Stimulated activated CD4-positive, alpha-beta T cell treated with anti-CD3 and anti-CD28 coated beads, Interleukin-2, amount 100 ng/mL, for 4 hours (primary cell): ENCODE measurements at places on chromosomes 4 and X.

DNA sequence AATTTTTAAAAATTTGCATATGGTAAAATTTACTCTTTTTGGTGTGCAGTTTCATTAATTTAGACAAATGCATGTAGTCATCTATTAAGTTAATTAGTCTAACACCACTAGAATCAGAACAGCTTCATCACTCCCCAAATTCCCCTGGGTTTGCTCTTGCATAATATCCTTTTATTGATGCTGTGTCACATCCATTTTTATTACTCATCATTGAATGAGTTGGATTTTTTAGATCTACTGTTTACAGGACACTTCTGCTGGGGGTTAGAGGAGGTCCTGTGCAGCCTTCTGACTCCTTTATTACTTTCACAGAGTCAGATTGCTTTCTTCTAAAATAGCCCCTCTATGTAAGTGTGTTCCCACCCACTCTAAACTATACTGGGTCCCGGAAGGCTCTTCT is 65.9 kb downstream of the MTHFD2L start:
- DNase-seq, result no peak

GRCh38 chr4:140659943-140660700 is 91.4 kb upstream of the UCP1 start:
- DNase-seq, result no peak

DNA sequence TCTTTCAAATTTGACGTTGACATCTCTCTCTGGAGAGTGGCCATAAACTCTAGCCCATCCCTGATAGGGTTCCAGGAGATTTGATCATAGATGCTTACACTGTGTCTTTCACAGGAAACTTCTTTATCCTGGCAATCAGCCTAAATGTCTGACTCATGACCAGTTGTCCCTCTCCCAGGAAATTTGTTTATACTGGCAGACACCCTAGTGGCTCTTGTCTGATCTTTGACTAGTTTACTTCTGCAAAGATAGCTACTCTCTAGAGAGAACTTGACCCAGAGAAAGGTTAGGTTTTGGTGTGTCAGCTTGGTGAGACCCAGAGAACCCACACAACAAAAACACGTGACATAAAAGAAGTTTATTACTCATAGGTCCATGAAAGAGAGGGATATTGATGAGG is 509.8 kb downstream of the CENPC start:
- no peak for DNase-seq

- no peak for DNase-seq
Observed at GRCh38 chrX:109281483-109282275, 200.2 kb downstream of the GUCY2F start.

- no peak for DNase-seq
Observed at GRCh38 chr4:165927815-165928214, 54.8 kb downstream of the TLL1 start.

DNA sequence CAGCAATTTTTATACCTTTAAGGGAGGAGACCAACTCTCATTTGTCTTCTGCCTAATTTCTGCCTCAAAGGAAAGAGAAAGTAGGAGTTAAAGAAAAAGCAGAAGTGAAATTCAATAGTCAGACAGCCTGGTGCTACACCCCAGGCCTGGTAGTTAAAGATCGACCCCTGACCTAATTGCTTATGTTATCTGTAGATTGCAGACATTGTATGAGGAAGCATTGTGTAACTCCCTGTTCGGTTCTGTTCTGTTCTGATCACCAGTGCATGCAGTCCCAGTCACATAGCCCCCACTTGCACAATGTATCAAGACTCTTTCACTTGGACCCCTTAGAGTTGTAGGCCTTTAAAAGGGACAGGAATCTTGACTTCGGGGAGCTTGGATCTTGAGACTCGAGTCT is 335.9 kb upstream of the AR start:
- DNase-seq, result no peak

GRCh38 chr4:100246697-100247096 is 56.4 kb upstream of the DDIT4L start:
- DNase-seq, result no peak

DNA sequence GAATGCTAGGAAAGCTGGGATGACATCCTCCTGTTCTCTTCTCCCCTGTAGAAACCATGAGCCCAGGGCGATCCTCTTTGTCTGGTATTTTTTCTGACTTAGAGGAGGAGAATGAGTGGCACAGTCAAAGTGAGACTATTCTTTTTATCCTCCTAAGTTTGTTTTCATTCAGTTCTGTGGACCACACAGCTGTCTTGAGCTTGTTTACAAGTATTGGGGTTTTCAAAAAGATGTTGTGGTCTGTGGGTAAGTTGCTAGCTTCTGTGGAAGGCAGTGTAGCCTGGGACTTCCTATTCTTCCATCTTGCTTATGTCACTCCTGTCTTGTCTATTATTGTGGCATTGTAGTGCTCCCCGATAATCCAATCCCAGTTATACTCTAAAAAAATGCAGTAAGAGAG is 223.0 kb downstream of the PAPSS1 start:
- DNase-seq, result no peak

DNA sequence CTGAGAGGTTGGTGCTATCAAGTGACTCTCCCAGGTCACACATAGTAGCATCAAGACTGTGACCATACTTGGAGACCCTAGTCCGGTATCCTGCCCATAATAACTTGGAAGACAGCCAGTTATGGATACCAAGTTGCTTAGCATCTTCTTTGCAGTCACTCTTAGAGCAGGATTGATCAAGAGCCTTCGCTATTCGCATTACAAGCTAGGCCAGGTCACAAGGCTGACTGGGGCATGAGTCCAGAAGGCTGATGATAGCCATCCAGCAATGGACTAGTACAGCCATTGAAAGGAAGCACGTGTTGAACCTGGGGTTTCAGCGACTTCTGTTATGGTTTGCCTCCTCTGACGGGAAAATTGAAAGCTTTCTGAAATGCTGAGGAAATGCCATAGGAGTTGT is 157.6 kb downstream of the POLA1 start:
- no peak for DNase-seq

DNA sequence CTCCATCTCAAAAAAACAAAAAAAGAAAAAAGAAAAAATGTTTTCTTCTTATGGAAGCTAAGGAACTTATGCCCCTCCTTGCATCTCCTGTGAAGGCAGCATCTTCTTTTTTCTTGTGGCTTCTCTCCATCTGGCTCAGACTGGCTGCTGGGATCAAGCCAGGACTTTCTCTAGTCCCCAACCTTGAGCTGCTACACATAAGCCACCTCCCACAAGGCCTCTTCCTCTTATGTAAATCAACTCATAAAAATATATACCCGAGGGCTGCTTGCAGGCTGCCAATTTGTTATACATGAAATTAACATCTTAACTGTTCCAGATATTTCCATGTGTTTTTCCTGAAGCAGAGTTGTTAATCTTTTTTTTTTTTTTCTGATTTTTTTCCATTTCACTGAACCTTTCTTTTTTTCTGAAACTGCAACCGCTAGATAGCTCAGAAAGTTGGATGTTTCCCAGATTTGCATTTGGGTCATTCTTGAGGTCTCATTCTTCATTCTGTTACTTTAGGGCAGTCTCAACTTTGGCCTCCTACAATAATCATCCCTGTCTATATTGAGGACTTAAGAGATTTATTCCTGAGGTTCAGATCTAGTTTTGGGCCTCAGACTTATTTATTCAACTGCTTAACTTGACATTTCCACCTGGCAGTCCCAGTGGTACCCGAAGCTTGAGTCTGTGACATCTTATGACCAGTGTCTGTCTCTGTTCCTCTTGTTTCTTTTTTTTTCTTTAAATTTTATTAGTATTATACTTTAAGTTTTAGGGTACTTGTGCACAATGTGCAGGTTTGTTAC is 10.3 kb downstream of the SNX25 start:
- no peak for DNase-seq

DNA sequence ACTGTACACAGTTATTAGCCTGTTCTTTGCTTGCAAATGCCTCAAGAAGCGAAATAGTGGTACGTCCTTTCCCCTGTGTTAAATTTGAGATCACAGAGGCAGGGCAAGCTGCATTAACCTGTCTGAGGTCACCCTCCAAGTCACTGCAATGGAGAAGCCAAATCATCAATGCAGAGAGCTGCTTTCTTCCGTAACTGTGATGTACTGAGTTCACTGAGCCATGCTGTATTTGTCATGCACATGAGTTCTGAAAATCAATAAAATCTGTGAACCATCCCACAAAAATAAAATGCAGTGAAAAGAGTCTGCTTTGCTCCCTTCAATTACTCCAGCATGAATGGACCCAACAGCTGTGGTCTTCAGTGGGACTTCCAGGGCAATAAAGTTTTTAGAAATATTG is 393.5 kb downstream of the KCNIP4 start:
- DNase-seq, result no peak

GRCh38 chrX:49991758-49992157 is 69.4 kb downstream of the CLCN5 start:
- no peak for DNase-seq

DNA sequence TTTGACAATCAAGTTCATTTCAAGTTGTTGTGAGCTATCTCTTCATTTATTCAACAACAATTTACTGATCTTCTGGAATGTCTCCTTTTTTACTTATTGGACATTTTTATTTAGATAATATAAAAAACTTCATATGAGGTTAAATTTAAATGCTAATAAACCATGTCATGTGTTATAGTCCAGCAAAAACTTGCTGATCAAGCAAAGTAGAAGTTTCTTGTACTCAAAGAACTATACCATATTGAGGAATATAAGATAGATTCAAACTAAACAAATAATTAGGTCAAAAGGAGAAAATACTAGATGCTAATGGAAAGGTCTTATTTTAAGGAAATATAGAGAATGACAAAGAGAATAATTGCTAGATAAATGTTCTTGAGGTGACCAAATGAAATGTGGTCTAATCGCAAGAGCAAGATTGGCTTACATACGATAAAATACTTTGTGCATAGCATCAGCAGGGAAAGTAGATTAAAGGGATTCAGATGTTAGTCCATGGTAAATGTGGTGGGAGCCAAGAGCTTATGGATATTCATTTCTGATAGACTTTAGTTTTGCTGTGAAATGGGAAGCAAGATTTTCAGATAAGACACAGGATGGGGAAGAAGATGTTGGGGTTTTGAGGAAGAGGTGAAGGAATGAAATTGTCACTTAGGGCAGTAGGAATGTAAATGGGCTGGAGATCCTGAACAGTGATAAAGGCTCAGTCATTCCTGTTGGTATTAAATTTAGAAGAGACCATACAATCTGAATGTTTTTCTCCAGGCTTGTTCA is 229.5 kb downstream of the MAPK10 start:
- no peak for DNase-seq
